ENCODE measurements at places on chromosomes 6 and 20.

GRCh38 chr6:47159763-47160162 lies 117.6 kb upstream of the ADGRF1 start:
- no peak for DNase-seq

DNA sequence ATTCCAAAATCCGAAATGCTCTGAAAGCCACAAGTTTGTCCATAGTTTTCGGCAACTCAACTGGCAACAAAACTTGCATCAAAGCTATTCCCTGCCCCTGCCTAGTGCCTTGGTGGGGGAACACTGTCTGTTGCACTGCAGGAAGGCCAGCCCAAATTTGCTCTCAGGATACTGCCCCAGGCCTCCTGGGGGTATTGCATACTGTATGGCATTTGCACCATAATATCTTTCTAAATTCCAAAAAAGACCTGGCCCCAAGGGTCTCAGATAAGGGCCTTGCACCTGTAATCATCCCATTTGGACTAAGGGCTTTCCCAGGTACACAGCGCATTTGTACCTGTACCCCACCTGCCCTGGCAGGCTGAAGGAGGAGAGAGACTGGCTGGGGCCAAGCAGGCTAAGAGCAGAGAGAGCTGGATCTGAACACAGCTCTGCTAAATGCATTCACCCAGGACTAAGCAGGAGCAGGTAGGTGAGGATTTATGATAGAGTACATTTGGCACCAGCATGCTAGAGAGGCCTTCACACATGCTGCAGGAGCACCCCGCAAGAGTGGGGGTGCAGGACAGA lies 4.0 kb upstream of the GRM4 start:
- no peak for DNase-seq

- DNase-seq = peak; percentile 43
These were observed 600 bp downstream of the SEC63 start for GRCh38 chr6:107957308-107957908.

DNA sequence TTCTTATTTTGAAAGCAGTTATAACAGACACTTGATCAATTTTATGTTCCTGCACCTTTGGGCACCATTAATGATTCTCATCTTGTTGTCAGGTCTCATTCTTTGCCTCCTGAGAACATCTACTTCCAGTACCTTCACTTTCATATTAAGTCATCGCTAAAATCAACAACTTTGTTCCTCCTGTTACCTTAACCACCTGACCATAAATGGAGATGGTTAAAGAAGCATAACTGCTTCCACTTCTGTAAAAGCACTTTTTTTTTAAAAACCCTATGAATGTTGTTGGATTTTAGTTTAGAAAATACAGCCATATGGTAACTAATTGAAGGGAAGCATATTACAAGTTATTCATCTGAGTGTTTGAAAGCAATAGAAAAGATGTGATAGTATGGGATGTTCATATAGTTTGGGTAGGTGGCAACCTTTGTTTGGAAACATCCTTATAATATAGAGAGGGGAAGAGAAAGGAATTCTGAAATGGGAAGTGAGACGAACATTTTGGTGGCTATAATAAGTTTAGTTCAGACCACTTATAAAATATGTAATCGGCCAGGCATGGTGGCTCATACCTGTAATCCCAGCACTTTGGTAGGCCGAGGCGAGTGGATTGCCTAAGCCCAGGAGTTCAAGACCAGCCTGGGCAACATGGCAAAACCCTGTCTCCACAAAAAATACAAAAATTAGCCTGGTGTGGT lies 53.9 kb downstream of the AFG1L start:
- DNase-seq = no peak

- no peak for DNase-seq
These were observed 181.4 kb upstream of the MYLIP start for GRCh38 chr6:15947436-15947835.

DNA sequence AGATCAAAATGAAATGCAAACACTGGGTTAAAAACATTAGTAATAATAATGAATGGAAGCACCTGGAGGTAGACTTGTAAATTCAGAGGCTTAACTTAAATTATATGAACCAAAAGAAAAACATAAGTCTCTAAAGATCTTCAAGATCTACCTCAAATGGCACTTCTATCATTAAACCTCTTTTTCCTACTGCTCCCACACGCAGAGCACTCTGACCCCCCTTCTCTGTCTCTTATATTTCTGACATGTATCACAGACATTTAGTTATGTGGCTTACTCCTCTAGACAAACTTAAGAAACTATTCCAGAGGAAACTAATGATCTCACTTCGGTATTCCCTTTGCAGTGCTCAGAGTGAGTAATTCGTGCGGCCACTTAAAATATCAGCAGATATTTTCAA lies 1.1 kb downstream of the TBC1D32 start:
- no peak for DNase-seq

- no peak for DNase-seq
These were observed 19.1 kb upstream of the LOC128125822 start for GRCh38 chr6:63553208-63553607.

DNA sequence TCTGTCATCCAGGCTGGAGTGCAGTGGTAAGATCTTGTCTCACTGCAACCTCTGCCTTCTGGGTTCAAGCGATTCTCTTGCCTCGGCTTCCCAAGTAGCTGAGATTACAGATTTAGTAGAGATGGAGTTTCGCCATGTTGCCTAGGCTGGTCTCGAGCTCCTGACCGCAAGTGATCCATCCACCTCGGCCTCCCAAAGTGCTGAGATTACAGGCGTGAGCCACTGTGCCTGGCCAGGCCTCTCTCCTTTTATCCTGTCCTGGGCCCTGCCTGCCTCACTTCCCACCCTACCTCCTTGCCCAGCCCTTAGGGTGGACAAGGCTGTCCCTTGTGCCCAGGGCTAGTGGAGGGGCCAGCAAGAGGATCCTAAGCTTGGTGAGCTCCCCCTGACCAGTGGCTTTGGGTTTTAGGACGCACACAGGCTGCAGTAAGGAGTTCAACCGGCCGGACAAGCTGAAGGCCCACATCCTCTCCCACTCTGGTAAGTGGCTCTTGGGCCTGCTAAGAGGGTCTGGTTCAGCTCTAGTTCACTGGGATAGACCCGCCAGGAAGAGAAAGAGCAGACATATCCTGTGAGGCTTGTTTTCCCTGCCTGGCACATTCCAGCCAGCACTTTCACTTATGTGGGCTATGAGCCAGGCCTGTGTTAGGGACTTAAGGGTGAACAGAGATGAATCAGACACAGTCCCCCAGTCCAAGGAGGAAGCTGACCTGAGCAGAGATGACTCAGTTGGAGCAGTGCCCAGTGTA lies 21.9 kb upstream of the CHMP4B start:
- no peak for DNase-seq

- no peak for DNase-seq
These were observed 38.7 kb upstream of the ZBP1 start for GRCh38 chr20:57658833-57659516.

- DNase-seq = peak; percentile 55
These were observed 1.3 kb upstream of the PTK6 start for GRCh38 chr20:63538204-63539091.

DNA sequence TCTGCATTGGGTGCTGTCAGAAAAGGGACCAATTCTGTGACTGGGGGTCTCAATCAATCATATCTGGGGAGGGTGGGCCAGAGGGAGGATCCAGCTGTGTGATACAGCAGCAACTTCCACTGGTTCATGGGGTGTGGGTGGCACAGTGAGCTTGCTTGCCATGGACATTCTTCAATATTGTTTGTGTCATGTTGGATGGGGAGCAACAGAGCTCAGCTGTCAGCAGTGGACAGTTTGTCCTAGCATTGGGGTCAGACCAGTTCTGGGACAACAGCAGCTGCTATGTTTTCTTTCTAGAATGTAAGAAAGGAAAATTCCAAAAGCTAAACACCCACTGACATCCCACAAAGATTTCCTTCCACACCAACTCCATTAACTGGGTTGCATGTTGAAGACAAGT lies 221.9 kb upstream of the CDH4 start:
- no peak for DNase-seq

GRCh38 chr20:13995086-13995665 lies at the start of gene MACROD2:
TSS of gene MACROD2 (plus strand) at chr20:13995516.
- DNase-seq = no peak

DNA sequence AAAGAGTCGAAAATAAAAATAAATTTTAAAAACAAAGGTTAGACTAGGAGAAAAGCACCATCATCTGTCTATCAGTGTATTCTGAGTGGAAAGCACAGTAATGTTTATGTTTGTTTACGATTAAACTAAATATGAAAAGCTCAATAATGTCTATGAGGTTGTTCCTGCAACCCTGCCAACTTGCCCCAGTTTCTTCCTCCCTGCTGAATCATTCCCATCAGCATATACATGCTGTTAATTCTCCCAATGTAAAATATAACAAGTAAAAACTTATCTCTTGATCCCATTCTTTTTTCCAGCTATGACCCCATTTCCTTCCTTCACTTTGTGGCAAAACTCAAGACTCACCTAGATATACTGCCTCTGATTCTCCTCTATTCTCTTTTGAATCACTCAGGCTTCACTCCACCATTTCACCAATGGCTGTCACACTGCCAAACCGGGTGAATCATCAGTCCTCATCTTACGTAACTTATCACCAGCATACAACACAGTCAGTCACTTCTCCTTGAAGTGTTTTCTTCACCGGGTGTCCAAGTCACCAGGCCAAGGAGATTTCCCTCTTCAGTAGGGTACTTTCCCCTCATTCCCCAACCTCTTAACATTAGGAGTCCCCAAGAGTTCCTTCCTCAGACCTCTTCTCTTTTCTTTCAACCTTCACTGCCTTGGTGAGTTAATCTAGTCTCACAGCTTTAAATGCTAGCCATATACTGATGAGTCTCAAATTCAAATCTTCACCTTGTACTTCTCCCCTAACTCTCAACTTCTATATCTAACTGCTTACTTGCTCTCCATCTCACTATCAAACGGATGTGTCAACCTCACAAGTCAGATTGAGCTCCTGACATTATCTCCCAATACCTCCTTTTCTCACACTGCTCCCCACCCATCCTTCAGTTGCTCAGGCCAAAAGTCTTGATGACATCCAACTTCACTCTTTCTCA lies 6.2 kb downstream of the TMEM242 start:
- DNase-seq = no peak

DNA sequence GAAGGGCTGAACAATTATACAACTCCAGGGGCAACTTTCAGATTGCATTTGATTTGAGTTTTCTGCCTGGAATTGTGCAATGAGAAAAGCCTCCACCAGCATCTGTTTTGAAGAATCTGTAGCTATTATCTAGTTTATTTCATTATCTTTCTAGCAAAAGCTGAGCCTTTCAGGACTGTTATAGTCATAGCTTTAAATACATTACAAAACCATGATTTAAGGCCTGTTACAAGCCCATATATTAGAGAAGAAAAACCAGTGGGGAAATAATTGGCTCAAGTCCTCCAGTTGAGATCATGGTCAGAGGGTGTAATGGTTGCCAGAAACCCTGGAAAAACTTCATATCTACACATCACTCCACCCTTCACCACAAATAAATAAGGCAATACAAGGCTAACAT lies 676.2 kb downstream of the HDGFL1 start:
- DNase-seq = no peak

GRCh38 chr20:45828589-45828988 lies 1.5 kb upstream of the TNNC2 start:
- DNase-seq = no peak

GRCh38 chr6:86937219-86938079 lies at the start of gene HTR1E:
TSS of gene HTR1E (plus strand) at chr6:86937528. CDS start at chr6:87015335, 77,807 bp downstream.
- DNase-seq = no peak

DNA sequence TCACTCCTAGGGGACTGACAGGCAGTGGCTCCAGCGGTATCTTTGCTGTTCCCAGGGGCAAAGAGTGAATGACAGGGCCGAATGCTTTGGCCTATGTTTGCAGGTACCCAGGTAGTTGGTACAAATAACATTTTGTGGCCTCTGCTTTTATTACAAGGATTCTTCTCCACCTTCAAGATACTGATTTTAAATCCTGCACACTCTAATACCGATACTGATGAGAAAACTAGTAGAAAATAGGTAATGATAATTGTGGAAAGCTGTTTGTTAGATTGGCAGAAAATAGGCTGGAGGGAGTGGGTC lies 772 bp downstream of the HINT3 start:
- no peak for DNase-seq

DNA sequence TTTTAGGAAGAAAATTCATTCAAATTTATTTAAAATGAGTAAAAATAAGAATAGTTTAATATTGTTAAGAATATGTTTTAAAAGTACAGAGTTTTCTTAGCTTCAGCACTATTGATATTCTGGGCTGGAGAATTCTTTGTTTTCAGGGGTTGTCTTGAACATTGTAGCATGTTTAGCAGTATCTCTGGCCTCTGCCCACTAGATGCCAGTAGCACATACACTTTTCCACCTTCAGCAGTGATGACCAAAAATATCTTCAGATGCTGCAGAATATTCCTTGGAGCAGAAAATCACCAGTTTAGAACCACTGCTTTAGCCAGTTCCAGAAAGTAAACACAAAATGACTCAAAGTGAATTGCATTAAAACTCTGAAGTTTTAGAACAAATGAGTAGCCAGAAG lies 19.4 kb upstream of the SDHAF4 start:
- DNase-seq = no peak

GRCh38 chr6:112234601-112235000 lies 19.8 kb downstream of the LAMA4 start:
- DNase-seq = no peak

GRCh38 chr6:75557068-75557467 lies 44.6 kb upstream of the SENP6 start:
- no peak for DNase-seq

GRCh38 chr6:125748406-125749172 lies 843 bp upstream of the HEY2 start:
- no peak for DNase-seq

DNA sequence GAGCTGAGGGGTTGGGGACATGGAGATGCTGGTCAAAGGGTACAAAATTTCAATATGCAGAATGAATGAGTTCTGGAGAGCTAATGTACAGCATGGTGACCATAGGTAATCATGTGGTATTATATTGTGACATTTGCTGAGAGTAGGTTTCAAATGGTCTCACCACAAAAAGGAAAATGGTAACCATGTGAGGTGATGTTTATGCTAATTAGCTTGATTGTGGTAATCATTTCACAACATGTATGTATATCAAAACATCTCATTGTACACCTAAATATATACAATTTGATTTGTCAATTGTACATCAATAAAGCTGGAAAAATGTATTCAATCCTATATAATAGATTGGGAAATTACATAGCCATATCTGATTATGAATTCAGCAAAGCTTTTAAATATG lies 29.5 kb upstream of the TMEM14A start:
- DNase-seq = no peak

DNA sequence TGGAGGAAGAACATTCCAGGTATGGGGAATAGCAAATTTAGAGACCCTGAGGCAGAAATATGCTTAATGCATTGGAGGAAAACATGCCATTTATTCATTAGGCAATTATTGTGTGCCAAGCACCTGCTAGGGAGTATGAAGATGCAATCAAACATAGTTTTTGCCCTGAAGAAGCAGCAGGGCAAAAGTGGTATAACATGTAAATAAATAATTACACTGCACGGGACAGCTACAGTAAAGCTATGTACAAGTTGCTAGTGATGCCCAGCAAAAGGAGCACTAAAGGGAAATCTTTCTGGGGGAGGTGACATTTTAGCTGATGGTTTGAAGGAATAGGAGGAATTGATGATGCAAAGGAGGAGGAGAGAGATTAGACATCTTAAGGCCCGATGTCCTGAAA lies 624 bp upstream of the TJAP1 start:
- no peak for DNase-seq

GRCh38 chr6:130320908-130321307 lies 44.9 kb upstream of the TMEM200A start:
- DNase-seq = no peak

- DNase-seq = no peak
These were observed 9.3 kb upstream of the BAK1 start for GRCh38 chr6:33589392-33589730.
